Hindlimb muscle (tissue), 1 donor: ENCODE measurements at places on chromosomes 1 and 21.

- peak; percentile 56 for DNase-seq
These were observed 19.0 kb downstream of the SLC37A1 start for GRCh38 chr21:42532466-42533181.

DNA sequence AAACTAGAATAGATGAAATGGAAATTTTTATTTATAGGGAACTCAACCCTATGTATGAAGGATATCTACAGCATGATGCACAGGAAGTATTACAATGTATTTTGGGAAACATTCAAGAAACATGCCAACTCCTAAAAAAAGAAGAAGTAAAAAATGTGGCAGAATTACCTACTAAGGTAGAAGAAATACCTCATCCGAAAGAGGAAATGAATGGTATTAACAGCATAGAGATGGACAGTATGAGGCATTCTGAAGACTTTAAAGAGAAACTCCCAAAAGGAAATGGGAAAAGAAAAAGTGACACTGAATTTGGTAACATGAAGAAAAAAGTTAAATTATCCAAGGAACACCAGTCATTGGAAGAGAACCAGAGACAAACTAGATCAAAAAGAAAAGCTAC, 7.9 kb downstream of the USP1 start:
- no peak for DNase-seq

DNA sequence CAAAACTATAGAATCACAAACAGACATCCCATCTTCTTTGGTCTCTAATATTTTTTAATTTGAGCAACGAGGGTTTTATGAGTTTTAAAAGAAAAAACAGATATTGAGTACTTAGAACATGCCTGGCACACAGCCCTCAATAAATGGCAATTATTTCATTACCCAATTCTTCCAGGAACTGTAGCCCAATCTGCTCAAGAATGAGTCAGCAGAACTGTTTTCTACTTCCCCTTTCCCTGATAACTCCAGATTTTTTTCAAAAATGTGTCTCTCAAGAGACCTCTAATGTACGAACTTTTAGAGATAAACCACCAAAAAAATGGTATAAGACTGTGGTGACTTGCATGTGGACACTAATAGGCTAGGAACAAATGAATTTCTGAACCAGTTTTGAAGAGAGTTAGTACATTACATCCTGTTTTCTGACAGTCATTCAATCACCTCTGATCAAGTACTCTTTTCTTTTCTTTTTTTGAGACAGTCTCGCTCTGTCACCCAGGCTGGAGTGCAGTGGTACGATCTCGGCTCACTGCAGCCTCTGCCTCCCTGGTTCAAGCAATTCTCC, 11.5 kb downstream of the ABL2 start:
- no peak for DNase-seq

- no peak for DNase-seq
These were observed 15.9 kb upstream of the ELOA start for GRCh38 chr1:23727362-23727811.

- no peak for DNase-seq
These were observed 43.0 kb downstream of the ATP6V1G3 start for GRCh38 chr1:198497326-198498102.

GRCh38 chr1:178061620-178062019, 32.3 kb upstream of the RASAL2 start:
- DNase-seq, result no peak

GRCh38 chr21:37551331-37551992, 184.9 kb downstream of the DYRK1A start:
- no peak for DNase-seq

- no peak for DNase-seq
These were observed 162.3 kb downstream of the ZNF281 start for GRCh38 chr1:200247518-200247917.

DNA sequence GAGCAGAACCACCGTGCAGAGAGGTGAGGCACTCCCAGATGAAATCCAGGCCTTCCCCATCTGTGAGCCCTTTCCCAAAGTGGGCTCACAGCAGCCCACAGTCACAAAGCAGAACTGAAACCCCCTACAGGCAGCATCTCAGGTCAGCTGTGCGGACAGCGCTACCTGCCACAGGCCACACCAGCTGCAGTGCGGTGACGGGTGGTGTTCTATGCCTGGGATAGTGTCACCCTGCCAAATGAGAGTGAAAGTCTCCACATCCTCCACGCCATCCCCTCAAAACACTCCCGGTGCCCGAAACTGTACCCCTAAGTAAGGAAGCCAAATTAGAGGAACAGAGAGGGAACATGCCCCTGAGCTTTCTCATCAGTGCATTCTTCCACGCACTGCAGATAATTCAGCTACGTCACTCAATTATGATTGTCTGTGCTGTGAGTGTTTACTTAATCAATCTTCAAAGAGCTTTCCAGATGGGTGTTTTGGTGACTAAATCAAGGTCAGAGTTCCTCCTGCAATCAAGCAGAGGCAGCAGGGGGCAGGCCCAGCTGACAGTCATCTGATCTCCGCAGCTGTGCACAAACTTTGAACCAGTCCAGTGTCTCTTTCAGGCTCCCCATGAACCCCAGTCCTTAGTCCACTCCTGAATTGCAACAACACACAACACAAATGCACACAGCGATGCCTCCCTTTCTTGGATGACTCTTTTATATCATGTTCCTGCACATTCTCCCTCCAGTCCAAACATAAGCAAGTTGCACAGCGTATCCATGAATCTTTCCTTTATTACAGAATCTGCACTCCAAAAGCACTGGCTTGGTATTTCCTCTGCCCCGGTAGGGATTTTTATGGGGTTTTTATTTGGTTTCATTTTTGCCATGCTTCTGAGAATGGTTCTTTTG, 150.0 kb downstream of the TOMM20 start:
- no peak for DNase-seq

DNA sequence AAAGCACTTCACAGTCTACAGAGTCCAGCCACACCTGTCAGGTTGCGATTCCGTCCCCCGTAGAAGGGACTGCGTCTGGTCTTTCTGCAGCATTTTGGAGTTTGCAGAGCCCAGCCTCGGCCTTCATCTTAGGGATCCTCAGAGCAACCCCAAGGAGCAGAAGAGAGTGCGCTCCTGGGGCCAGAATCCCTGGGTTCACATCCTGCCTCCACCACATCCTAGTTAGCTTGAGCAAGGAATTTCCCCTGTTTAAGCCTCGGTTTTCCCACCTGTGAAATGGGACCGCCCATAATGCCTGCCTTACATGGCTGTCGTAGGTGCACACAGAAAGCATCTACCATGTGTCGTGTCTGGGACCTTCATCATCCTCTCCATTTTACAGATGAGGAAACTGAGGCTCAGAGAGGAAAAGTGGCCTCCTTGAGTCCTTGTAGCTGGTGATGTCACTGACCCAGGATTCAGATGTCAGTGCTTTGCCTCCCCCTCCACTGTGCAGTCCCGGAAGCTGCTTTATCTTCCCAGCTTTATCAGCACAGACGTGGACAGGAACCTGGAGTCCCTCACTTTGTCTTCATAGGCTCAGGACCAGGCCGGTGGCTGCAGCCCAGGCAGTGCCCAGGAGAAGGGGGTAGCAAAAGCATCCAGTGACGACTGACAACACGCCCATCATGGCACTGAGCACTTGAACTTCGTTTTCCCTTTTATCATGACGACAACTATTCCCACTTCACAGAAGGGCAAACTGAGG, 438.5 kb downstream of the MATN1 start:
- no peak for DNase-seq
